ENCODE measurements at places on chromosomes 3 and 15.

- DNase-seq: no peak
These were observed 24.7 kb upstream of the ZBED2 start for GRCh38 chr3:111619833-111620232.

GRCh38 chr3:157097198-157097597 lies 62.7 kb downstream of the CCNL1 start:
- DNase-seq: no peak

DNA sequence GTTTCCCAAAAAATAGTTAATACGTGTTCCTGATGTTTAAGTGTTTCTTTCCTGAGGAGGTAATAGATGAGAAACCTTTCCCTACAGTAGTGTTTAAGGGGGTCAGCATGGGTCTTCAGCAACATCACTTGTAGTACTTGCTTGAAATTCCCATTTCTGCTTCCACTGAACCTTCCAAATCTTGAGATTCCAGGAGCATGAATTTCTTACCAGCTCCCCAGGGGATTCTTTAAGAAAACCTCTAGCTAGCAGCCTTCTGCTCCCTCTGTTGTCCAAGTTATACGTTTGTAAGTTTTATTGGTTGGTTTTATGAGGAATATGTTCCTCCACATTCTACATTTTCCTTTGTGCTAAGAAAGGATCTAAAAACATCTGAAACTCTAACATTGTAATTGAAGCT lies 38.2 kb upstream of the ACP3 start:
- DNase-seq: no peak

- no peak for DNase-seq
These were observed 180.4 kb downstream of the GOLGA8K start for GRCh38 chr15:32222716-32223115.

DNA sequence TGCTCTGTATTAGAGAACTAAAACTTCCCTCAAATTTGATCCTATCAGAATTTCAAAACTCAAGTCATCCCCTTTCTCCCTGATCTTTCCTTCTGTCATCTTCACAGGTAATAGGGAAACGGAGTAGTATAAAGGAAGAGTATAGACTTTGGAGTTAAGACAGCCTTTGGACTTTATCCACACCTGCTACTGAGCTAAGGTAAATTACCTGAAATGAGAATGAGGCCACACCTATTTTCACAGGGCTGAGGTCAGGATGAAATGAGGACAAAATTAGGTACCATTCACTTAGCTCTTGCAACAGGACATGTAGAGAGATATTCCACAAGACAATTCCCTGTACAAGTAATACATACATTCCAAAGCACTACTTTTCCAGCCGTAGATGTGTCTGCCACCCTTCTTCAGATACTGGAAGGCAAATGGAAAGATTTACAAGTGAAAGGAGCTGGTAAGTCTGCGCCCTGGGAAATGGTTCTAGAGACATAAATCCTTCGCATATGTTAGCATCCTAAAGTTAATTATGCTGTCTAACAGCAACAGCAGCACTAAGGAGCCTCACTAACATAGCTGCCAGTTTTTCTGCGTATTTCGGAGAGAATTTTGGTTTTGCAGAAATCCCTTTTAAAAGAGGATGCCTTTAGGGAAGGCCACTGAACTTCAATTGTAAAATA lies 461.8 kb downstream of the SHQ1 start:
- no peak for DNase-seq

DNA sequence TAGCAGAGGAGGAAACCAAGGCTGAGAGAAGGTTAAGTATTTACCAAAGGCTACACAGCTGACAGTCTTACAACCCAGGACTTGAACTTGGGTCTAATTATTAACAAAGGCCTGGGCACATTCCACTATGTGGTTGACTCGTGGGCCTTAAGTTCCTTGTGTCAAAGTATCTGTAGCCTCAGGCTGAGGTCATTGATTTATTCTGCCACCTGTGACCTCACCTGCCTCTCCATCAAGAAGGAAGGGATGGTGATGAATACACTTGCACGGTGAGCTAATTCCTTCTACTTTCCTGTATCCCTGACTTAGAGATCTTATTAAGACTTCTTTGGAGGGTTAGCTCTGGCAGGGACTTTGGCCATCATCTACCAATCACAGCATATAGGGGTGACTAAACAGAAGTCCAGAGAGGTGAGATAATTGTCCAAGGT lies 19.9 kb upstream of the LRRC58 start:
- DNase-seq: no peak

DNA sequence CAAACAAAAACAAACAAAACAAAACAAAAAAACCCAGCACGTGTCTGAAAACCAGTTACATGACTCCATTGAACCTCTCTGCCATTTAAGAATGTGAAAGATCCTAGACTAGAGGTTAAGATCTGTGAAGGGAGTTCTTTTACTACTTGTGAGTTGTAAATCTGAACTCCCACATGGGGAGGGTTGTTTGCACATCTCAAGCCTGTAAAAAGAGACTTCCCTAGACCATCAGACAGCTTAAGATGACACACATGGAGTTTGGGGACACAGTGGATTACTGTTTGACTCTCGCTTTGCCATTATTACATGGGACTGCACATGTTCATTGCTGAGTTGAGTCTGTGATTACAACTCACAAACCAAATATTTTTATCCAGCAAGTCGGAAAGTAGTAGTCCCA lies 171.5 kb downstream of the SLC9A9 start:
- DNase-seq: peak; percentile 20

DNA sequence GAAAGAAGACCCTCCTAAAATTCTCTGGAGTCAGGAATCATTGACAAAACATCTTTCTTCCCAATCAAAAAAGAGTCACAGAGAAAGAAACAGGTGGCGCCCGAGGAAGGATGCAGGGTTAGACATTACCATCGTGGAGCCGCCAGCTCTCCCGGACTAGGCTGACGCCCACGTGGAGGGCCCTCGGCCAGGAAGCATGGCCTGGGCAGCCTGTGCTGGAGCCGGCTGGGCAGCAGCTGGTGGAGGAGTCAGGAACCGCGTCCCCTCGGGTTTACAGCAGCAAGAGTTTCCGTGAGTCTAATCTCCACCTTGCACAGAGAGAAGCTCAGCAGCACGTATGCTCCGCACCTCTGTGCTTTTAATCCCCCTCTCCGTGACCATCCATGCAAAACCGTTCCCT lies 533.7 kb upstream of the ATP11B start:
- no peak for DNase-seq

- no peak for DNase-seq
These were observed 18.3 kb upstream of the CFAP100 start for GRCh38 chr3:126376444-126376843.

DNA sequence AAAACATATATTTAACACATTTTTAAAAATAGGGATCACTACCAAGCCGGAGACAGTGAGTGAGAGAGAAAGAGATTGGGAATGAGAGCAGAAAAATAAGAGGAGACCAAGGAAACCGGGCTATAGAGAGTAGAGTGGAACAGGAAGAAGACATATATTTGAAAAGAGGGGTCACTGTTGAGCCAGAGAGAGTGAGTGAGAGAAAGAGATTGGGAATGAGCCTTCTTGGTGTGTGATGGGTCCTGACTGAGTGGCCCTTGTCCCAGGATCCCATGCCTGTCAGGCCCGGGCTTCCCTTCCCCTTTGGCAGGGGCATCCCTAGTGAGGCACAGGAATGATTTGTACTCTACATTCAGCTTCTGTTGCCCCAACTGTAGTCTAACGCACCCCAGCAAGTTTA lies 646.6 kb downstream of the NTRK3 start:
- no peak for DNase-seq

- DNase-seq: no peak
These were observed 12.3 kb upstream of the PCSK6 start for GRCh38 chr15:101501703-101502373.

- DNase-seq: no peak
These were observed 2.7 kb downstream of the SV2B start for GRCh38 chr15:91102546-91103330.

- DNase-seq: no peak
These were observed 322.7 kb upstream of the ZNF717 start for GRCh38 chr3:76107935-76108570.

DNA sequence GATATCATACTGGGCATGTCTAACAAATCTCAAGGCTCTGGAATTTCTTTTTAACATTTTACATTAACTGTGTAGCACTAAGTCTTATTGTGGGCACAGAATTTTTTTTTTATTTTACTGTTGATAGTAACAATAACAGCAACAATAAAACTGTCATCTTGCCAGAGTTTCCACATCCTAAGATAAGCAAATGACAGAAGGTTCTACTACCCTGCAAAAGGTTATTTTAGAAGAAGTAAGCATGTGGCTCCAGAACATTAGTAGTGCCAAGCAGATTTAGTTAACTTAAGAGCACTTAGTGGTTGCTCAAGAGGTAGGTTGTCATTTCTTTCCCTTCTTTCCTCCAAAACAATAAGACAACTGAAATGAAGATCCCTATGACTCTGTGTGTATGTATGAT lies 743.0 kb upstream of the CBLB start:
- DNase-seq: no peak

GRCh38 chr15:36278219-36278618 lies 301.2 kb upstream of the CDIN1 start:
- DNase-seq: no peak

DNA sequence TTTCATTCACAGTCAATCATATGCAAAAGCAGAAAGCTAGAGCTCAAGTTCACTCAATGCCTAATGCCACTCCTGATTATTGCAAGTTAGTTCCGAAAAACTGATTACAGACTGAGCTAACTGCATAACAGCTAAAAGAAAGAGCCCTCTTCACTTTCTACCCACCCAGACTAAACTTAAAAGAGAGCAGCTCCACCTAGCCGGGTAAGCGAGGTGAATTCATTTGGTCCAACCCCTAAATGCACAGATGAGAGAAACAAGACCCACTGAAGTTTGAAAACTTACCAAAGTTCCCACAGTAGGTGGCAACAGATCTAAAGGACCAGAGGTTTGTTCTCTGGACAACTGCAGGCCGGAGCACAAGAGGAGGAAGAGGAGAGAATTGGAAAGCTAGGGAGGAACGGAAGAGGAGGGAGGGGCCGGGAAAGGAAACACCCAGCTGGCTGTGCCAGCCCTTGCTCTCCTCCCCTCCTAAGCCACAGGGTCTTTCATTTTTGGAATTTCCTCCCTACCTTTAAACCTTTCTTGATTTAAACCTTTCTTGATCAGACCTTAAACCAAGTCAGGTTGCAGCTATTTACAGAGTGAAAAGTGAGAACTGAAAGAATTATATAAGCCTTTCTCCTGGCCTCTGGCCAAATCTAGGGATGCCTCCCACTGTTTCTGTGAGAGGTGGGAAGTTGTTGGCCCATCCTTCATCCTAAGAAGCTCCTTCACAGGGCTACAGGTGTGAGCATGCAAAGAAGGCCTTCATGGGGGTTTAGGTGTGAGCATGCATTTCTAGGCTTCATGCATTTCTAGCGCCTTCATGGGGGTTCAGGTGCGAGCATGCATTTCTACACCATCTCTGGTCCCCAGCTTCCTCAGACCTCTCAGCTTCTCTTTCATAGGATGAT lies 114.7 kb upstream of the LMOD3 start:
- no peak for DNase-seq

GRCh38 chr3:55683666-55684270 lies 196.7 kb upstream of the WNT5A start:
- DNase-seq: no peak

- DNase-seq: no peak
These were observed 132.6 kb upstream of the LRRN1 start for GRCh38 chr3:3666664-3667063.

DNA sequence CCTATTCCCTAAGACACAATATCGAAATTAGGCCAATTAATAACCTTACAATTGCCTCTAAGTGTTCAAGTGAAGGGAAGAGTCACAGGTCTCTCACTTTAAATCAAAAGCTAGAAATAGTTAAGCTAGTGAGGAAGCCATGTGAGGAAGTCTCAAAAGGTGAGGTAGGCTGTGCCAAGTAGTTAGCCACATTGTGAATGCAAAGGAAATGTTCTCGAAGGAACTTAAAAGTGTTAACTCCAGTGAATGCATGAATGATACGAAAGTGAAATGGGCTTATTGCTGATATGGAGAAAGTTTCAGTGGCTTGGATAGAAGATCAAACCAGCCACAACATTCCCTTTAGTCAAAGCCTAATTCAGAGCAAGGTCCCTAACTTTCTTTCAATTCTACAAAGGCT lies 59.1 kb downstream of the KLF13 start:
- DNase-seq: no peak

GRCh38 chr15:93517176-93517575 lies 428.2 kb upstream of the RGMA start:
- DNase-seq: no peak

DNA sequence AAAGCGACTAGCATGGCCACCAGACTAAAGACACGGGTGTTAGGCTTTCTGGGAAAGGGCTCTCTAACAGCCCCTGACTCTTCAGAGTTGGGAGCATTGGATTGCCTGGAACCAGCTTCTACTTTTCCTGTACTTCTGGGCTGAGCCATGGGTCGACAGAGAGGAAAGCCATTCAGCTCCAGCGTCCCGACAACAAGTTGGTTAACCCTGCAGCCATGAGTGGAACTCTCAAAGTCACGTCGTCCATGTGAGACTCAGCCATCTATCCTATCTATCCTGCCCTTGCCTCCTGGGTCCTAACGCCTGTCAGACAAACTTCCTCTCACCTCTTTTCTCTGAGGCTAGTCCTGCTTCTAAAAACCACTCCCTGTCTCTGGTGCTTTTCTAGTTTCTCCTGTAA lies 32.6 kb upstream of the TBC1D5 start:
- no peak for DNase-seq

- no peak for DNase-seq
These were observed 57.0 kb downstream of the PPARG start for GRCh38 chr3:12345584-12346494.

DNA sequence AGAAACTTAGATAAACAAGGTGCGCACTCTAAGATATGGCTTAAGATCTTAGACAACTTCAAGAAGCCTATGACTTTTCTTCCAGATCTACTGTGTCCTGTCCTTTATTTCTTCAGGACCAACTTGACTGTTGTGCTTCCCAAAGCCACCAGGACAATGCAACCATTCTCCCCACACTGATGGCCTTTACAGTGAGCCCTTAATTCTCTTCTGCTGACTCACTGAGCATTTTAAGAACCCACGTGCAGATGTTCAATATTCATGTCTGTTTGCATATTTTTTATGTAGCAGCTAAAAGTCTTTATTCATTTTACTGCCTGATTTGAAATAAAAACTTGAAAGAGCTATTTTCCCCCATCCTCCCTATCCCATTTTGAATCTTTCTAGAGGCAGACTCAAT lies 103.3 kb upstream of the SLC2A2 start:
- no peak for DNase-seq

- DNase-seq: no peak
These were observed 9.3 kb upstream of the DPPA2 start for GRCh38 chr3:109325657-109326056.

DNA sequence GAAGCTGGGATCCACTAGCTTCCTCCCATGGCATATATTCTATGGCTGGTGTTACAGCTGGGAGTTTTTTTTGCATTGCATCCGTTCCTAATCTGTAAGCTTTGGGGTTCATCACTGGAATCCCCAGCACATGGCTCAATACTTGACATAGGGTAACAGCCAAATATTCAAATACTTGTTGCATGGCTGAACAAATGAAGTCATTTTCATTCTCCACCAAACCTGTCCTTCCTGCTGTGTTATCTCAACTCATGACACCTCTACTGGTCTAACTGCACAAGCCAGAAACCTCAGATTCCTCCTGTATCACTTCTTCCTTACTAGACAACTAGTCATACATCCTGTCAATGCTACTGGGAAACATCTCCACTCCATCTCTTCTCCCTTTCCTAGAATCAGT lies 43.4 kb downstream of the ST3GAL6 start:
- DNase-seq: no peak

Measured in left renal cortex interstitium (tissue), 4 donors.